Fibroblast of villous mesenchyme (primary cell): ENCODE measurements at places on chromosomes 4 and X. TPM values are rescaled to one million over a fixed set of nuclear protein-coding genes. Genes with fewer than 3 reads are reported as not detected.

The ARFIP1 gene
- total RNA-seq = 49.3 and 61.3 TPM in 2 replicates

The MAGEA1 gene
- not detected in 2 replicates for total RNA-seq

The TMPRSS11F gene
- total RNA-seq = not detected in 2 replicates

The LSM6 gene
- total RNA-seq = 22.5 and 26.3 TPM in 2 replicates

The NOP14 gene
- 19.3 and 26.3 TPM in 2 replicates for total RNA-seq

The UGT2B15 gene
- not detected in 2 replicates for total RNA-seq

The SMPX gene
- not detected in 2 replicates for total RNA-seq

The NUP54 gene
- total RNA-seq = 47.7 and 67.4 TPM in 2 replicates

DNA sequence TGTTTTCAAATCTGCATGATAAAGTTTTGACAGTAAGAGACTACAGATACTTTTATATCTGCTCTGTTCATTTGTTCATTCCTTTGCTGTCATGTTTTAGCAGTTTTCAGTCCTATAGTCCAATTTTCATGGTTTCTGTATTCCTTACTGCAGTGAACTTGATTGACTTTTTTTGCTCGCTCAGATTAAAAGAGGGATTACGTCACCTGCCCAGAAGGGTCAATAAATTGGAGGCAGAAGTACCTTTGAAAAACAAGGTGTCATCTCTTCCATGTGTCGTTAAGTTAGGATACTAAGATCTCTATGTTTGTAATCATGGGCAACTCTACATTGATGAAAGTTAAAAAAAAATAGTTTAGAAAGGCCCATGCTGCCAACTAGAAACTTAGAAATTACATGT is 250.1 kb upstream of the SMIM31 start:
- no peak for DNase-seq

DNA sequence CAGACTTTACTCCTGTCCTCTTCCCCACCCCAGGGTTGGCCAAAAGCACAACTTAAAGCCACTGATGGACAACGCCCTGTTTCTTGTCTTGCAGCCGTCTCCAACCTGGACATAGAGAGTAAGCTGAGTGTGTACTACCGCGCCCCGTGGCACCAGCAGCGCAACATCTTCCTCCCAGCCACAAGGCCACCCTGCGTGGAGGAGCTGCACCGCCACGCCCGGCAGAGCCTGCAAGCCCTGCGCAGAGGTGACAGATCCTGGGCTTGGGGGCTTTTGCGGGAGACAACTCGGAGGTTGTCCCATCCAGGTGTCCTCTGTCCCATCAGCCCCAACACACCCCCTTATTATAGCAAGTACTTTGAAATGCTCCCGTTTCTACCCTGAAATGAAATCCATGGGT is 49.6 kb upstream of the SCML1 start:
- no peak for DNase-seq

DNA sequence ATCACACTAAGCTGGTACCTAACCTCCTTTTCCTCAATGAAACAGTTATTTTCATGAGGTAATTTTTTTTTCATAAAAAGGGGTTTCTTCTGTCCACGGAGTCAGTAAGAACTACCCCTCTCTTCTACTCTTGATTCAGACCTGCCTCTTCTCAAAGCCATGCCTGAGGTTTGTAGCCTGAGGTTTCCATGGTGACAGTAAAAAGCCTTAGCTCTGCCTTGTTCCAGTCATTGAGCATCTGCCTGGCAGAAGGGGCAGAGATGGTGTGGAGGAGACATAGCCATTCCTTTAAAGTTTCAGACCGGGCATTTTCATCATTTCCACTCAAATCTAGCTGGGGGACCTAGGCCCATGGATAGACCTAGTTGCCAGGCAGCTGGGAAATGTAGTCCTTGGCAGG is 135.5 kb downstream of the REPS2 start:
- no peak for DNase-seq

DNA sequence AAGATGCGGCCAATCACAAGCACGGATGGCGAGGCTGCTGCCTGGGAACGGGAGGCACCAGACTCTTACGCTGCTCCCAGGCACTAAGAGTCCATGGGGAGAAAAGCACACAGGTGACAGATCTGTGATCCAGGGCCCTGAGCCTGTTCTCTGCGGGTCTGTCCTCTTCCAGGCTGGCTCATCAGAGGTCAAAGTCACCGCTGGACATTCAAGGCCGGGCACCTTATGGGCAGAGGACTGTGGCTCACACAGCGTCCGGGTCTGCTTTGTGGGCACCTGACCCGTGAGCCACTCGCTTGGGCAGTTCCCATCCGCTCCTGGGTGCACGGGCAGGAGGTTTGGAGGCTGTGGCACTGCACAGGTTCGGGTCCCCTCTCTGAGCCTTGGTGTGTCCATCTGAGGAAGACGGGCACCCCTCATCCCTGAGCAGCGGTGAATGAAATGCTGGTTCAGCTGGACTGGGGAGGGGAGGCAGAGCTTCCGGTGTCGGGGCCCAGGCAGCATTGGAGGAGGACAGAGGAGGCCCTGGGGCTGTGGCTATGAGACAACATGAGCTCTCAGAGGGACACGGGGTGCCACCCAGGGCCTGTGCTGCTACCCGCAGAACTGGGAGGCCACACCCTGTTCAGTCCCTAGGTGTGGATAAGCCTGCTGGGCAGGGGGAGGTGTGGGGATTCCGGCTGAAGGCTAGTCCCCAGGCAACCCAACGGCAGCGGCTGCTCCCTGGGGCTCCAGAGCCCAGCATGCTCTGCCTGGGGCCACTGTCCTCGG is 61.2 kb upstream of the AFAP1 start:
- no peak for DNase-seq

- DNase-seq = no peak
Observed at GRCh38 chrX:110759785-110760184, 35.8 kb downstream of the CHRDL1 start.

- no peak for DNase-seq
Observed at GRCh38 chrX:13607331-13607995, 38.1 kb downstream of the EGFL6 start.

DNA sequence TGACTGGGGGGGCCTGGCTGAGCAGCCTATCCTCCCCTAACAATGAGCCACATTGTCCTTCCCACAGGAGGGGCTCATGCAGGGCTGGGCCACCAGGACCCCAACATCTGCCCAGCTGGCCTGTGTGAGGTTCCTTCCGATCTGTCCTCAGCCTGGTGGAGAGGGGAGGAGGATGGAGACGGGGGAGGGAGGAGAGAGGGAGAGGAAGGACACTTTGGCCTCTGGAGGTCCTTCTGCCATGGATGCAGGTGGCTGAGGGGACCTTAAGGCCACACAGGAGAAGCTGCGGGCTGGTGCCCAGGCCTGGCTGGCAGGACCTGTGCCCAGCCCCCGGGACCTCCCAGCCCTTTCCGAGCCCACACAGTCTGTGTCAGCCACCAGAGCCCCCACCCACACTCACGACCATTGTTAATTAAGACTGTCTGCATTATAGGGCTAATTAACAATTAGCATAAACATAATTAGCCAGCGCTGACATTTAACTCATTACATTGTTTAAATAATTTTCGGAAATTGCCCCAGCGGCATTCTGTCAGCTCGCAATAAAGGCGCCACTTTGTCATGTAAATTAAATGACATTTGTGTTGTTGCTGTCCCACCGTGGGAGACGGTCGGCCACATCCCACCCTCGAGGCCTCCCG is 53.0 kb upstream of the NKX1-1 start:
- no peak for DNase-seq

- DNase-seq = peak; percentile 4
Observed at GRCh38 chr4:69760455-69760854, at the start of gene SULT1B1. Gene SULT1B1 (minus strand): TSS chr4:69760620. CDS start chr4:69755217, 5,403 bp downstream.

GRCh38 chrX:130680164-130681035 is 222.6 kb downstream of the ENOX2 start:
- DNase-seq = no peak

DNA sequence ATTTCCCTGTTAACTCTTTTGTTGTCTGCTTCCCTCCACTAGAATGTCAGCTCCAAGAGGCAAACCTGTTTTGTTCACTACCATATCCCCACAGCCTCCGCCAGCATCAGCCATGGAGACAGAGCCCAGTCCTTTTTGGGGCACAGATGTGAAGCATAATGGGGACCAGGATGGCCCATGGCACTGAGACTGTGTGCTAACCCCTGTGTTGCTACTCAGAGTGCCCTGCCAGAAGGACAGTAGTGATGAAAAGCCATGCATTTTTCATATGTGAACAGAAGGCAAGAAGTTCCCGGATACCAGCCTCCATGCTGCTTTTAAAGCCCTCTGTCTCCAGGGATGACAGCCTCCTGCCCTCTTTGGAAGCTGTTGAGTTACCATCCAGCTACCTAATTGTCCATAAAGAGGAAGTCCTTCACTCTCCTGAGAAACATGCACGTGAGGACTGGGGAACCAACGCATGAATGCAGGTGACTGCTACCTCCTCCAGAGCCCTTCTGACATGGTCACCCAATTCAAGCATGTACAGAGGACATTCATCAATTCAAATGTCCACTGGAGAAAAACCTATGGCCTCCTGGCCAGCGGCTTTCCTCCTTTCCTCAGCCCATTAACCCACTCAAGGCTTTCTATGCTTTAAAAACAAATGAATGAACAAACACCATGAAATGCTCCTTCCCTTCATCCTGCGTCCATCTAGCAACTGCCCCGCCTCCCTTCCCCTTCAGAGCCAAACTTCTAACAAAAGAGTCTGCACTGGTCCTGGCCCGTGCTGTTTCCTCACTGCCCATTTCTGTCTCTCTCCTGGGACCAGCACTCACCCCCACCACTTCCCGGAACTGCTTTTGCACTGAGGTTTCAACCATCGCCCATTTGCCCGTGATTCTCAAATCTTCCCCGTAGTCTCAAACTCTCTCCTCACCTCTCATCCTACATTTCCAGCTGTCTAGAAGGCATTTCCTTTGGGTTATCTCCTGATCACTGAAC is 18.0 kb downstream of the PNMA6F start:
- no peak for DNase-seq

DNA sequence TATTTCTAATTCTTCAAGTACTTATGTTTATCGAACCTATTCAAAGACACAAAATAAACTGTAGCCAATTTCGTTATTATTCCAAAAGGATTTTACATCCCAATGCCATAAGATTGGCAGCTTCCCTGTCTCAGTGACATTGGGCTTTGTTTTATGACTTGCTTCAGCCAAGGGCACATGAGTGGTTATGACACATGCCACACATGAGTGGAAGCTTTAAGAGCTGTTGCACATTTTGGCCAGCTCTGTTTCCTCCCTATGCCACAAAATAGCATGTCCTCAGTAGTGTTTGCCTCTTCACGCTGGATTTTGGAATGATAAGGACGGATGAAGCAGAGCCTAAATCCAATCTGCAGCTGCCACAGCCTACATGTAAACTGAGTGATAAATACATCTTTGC is 21.9 kb downstream of the SEC24D start:
- no peak for DNase-seq

GRCh38 chr4:107243141-107243781 is 207.1 kb upstream of the DKK2 start:
- DNase-seq = no peak
